ENCODE measurements at places on chromosomes 5 and 9. TPM values are rescaled to one million over a fixed set of nuclear protein-coding genes. Genes with fewer than 3 reads are reported as not detected.

- DNase-seq = no peak
These were observed 9.3 kb downstream of the JAK2 start for GRCh38 chr9:4994166-4994890.

DNA sequence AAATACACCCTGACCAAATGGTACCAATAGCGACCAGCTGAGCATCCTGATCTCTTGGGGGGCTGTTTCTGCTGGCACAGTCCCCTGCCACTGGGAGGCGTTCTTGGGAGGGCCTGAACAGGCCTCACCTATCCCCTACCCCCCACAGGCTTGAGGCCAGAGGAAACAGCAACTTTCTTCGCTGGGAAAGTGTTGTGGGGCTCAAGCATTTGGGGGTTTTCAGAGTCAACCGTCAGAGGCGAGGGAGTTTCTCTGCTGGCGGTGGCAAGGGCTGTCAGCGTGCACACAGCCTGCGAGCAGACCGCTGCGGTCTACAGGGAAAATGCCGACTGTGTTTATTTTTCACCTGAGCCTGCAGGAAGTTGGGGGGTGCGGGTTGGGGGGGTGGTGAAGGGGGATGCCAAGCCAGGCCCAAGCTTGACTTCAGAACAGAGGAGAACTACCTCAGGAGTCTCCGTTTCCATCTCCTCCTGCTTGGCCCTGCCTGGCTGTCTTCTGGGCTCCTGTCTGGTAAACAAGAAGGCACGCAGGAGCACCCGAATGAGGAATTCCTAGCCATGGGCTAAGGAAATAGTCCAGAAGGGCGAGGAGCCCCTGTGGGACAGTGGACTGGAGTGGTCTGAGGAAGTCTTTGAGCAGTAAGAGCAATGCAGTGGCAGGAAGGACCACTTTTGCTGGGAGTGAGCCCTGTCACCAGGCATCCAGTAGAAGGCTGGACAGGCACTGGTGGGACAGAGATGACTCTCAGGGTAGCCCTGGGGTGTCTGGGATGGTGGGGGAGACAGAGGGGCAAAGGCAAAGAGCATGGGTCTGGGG, 18.1 kb downstream of the TCF7 start:
- no peak for DNase-seq

Gene SPAAR
- polyA plus RNA-seq = 1.3 TPM

Gene ANKRD18A
- 4.8 TPM for polyA plus RNA-seq

DNA sequence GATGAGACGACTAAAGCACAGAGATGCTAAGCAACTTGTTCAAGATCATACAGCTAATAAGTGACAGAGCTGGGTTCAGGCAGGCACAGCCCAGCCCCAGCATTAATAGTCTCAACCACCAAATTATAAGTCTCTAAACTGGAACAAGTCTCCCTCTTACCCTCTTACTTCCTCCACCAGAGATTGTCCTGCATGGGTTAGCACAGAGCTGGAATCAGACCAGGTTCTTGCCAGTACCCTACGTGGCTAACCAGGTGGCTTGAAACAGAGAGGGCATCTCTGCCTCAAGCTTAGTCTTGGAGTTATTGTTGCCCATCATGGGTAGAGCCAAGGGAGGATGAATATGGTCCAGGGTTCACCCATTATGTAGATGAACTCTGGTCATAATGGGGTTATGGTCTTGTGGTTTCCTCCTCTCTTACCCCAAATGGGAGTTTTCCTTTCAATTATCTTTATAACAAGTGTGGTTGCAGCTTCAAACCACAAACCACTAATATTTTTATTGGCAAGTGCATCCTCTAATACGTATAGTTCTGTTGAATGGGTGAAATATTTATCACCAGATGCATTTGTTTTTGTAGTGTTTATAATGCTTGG, 8.3 kb upstream of the XPA start:
- no peak for DNase-seq

GRCh38 chr5:36743891-36744772, 132.4 kb upstream of the NIPBL start:
- DNase-seq = no peak

Gene LRRC19
- polyA plus RNA-seq = 15.6 TPM

DNA sequence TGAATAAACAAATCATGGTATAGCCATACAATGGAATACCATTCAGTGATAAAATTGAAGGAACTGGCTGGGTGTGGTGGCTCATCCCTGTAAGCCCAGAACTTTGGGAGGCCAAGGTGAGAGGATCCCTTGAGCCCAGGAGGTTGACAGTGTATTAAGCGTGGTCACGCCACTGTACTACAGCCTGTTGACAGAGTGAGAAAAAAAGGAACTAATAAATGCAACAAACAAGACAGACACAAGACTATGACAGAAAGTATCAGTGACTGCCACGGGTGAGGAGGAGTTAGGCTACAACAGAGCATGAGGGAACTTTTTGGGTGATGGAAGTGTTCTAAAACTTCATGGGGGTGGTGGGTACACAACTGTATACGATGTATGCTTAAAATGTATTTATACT, 2.2 kb downstream of the FNIP1 start:
- DNase-seq = no peak

- DNase-seq = no peak
These were observed 47.5 kb downstream of the SAXO1 start for GRCh38 chr9:18985464-18985951.

GRCh38 chr5:109693535-109694400, 4.0 kb downstream of the MAN2A1 start:
- DNase-seq = no peak

Gene EGFLAM
- 21.1 TPM for polyA plus RNA-seq

Gene FOXD4L6
- polyA plus RNA-seq = not detected

DNA sequence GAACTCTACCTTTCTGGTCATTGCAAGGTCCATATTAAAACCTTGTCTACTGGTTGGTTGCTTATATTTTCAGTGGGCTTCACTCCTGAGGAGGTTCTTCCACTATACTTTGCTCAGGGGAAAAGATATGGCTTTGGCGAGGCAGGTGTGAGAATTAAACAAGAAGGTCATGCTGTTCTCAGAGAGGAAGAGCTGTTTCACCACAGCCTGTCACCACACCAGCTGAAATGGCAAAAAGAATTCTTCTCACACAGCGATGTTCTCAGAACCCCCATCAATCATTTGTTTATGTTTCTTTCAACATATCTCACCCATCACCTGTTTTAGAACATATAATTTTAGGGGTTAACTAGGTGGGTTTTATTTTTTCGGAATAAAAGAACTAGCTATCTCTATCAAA, 38.6 kb downstream of the CAPSL start:
- no peak for DNase-seq

DNA sequence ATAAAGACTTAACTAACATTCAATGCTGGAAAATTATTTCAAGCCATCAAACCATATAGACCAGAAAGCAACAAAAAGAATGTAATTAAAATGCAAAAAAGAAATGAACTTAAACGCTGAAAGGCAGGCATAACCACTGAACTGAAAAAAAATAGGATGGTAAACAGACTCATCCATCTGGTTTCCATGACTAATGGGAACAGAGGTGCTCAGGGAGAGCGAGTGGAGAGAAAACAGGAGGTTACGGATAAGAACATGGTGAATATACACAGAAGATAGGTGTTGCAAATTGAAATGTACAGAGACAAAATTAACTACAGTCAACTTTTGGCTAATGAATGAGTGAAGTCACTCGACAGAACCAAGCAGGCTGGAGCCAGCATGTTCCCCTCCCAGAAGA, 43.5 kb upstream of the RNF38 start:
- no peak for DNase-seq

- no peak for DNase-seq
These were observed 294.8 kb upstream of the KIF2A start for GRCh38 chr5:62011089-62011664.

- DNase-seq = no peak
These were observed 266.1 kb downstream of the ZSWIM6 start for GRCh38 chr5:61598126-61598525.

DNA sequence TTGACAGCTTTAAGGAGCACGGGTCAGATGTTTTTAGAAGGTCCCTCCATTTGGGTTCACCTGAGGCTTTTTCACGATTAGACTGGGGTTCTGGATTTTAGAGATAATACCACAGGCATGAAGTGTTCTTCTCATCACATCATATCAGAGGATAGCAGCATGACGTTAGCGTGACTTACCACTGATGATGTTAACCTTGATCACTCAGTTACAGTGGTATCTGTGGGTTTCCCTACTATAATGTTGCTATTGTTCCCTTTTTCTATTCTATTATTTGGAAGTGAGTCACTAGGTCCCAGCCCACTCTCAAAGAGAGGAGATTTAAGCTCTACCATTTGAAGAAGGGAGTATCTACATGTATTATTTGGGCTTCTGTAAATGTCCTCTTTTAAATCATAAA, 300.0 kb downstream of the MAST4 start:
- DNase-seq = no peak

DNA sequence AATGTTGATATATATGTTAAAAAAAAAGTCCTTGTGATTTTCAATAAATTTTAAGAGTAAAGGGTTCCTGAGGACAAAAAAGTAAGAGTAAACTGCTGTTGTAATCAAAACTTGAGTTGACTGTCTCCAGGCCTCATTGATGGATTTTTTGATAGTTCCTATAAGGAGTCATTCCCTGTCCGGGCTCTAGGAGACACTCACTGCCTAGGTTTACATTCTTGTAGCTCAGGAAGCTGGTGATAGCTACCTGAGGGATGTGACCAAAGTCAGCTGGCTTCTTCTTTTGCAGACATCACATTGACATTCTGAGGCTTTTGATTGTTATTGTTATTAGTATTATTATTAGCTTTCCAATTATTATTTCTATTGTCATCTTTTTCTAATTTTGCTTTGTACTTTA, 116.5 kb upstream of the FBXL7 start:
- no peak for DNase-seq

DNA sequence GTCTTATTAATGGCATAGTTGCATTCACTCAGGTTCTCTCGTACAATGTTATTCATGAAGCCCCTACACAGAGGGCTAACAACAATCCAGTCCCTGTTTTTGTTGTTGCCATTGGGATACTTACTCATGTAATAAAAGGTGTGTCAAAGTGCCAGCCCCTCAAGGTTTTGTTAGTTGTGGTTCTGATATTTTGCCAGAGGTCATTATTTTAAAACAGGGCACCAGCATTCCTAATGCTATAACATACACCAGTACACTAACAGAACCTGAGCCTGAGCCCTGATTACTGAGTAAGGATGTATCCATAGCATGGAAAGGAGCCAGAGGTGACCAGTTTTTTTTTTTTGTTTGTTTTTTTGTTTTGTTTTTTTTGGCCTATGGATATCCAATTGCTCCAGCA, 50.2 kb downstream of the SMC2 start:
- no peak for DNase-seq

Gene DRD1
- not detected for polyA plus RNA-seq

DNA sequence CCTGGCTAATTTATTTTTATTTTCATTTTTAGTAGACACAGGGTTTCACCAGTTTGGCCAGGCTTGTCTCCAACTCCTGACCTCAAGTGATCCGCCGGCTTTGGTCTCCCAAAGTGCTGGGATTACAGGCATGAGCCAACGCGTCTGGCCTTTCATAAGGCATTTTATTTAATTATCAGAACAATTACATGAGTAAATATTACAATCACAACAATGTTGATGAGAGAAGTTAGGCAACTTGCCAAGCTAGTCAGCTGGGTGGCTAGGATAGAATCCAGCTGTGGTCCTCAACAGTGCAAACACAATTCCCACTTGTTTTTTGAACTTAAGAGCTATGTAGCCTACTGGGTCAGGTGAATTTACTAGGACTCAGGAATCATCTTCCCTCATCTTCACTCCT, 22.0 kb downstream of the C9orf57 start:
- DNase-seq = no peak

GRCh38 chr5:65413822-65414221, 67.9 kb downstream of the ADAMTS6 start:
- no peak for DNase-seq

Gene DMRT2
- 3.5 TPM for polyA plus RNA-seq

- DNase-seq = no peak
These were observed 29.1 kb downstream of the JADE2 start for GRCh38 chr5:134554319-134555222.

DNA sequence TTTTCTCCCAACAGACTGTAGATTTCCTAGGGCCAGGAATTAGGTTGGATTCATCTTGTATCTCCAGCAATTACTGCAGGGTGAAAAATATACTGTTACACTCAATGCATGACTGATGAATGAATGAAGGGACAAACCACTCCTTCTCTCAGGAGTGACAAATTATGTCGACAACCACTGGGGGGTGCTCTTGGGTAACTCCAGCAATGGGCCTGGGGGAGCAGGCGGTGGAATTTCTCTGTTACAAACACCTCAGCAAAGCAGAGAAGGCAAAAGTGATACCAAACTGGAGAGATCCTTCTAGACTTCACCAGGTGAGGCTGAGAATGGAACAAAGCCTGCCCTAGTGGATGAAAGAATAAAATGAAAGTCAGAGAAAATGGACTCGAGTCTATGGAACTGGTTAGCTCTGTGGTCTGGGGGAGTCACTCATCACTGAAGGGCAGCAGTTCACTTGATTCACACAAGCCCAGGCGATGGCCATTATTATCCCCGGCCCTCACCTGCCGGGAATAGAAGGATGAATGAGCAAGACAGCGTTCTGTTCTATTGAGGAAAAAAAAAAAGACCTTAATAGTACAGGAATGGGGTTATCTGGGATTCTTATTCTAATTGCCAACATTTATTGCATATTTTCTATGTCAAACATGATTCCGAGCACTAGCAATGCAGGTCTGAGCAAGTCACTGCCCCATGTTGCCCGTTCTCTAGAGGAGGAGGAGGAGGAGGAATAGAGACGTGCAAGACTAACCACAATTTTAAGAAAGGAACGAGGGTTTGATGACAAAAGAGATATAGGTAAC, 341.1 kb downstream of the ASTN2 start:
- DNase-seq = no peak

Gene HMHB1
- not detected for polyA plus RNA-seq

Gene C9orf152
- 0.76 TPM for polyA plus RNA-seq

DNA sequence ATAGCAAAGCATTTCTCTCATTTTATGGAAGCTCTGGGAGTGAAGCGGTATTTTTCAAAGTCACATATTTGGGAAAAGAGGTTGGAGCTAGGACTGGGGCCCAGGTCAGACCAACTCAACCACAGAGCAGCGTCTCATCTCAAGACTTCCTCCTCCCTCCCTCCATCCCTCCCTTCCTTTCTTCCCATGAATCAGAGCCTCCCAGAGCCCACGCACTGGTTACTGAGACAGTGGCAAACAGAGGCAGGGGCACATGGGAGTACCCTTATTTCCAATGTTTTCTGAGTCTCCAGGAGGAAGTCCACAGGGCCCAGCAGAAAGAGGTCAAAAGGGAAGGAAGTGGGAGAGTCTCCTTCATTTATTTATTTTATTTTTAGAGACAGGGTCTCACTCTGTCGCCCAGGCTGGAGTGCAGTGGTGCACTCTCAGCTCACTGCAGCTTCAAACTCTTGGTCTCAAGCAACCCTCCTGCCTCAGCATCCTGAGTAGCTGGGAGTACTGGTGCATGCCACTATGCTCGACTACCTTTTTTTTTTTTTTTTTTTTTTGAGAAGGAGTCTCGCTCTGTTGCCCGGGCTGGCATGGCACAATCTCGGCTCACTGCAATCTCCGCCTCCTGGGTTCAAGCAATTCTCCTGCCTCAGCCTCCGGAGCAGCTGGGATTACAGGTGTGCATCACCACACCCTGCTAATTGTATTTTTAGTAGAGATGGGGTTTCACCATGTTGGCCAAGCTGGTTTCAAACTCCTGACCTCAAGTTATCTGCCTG, 52.5 kb upstream of the CDKN2AIPNL start:
- no peak for DNase-seq

Gene ADAMTSL1
- 10.2 TPM for polyA plus RNA-seq

Gene SNCAIP
- 17.0 TPM for polyA plus RNA-seq

Data from left renal pelvis (tissue), 4 donors.